ENCODE measurements at places on chromosomes 3 and 15. TPM values are rescaled to one million over a fixed set of nuclear protein-coding genes. Genes with fewer than 3 reads are reported as not detected.

Gene XCR1
- not detected for total RNA-seq

DNA sequence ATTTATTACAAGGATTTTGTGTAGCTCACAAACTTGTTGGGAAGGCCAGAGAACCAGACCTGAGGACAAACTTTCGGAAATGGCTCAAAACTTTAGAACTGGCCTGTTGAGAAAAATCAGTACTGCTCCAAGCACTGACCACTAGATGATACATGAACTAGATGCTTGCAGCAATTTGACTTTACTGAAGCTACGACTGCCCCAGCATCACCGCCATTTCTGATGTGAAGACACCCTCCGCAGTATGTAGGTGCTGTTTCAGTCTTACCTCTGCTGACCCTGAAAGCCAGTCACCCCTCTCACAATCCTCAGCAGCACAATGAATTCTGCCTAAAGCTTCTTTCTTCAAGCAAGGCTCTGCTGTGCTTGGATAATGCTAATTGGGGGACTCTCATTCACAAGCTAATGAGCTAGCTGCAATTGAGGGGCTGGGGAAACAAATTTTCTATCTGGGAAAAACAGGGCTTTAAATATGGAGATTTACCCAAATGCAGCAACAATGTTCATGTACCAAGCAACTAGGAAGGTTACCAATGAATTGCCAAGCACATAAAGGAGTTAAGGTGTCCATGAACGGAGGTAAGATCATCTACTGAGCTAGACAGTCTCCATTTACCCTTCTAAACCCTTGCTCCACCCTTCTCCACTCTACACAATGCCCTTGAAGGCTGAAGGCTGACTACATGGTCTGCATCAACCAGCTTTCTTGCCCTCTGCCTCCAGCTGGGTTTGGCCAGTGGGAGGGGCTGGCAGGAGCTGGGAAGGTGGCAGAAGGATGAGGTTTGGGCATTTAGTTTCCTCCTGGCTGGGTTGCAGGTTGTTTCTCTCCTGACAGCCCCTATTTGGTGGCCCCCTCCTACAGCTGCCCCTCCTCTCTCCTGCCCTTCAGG, 53.2 kb upstream of the FSTL1 start:
- DNase-seq, result no peak
- peaks cover 12% of the 10 kb centered on the region for H3K4me1 ChIP-seq
- no peaks in the 10 kb centered on the region for H3K36me3 ChIP-seq

Gene TERC
- 220 TPM for total RNA-seq

- H3K4me1 ChIP-seq, result peaks cover 2% of the 10 kb centered on the region
- H3K4me3 ChIP-seq, result no peak overlapping the region
- no peak overlapping the region for H3K27ac ChIP-seq
- H3K27me3 ChIP-seq, result no peaks in the 10 kb centered on the region
- H3K36me3 ChIP-seq, result no peaks in the 10 kb centered on the region
Measured at GRCh38 chr3:47794544-47794943, 8.4 kb upstream of the DHX30 start.

DNA sequence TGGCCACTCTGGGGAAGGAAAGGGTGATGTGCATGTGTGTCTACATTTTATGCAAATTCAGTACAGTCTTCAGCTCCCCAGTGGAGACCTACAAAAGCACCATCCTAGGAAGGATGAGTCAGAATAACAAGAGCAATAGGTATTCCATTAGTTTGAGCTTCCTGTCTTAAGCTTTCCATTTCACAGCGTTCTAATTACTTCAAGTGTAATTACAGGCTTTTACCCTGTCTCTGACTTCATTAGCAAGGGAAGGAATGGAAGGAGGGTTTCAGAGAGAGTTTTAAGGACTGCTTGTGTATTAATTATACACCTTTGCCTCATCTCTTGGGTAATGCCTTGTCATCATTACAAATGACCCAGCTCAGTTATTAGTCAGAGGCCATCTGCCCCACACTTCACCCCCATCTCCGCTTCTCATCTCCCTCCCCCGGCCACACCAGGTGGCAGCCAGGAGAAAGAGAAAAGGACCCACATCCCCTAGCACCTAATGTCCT, 202.8 kb upstream of the MRPL3 start:
- H3K27me3 ChIP-seq, result no peaks in the 10 kb centered on the region
- no peaks in the 10 kb centered on the region for H3K4me1 ChIP-seq
- no peak overlapping the region for H3K4me3 ChIP-seq
- H3K27ac ChIP-seq, result no peak overlapping the region
- DNase-seq, result no peak

DNA sequence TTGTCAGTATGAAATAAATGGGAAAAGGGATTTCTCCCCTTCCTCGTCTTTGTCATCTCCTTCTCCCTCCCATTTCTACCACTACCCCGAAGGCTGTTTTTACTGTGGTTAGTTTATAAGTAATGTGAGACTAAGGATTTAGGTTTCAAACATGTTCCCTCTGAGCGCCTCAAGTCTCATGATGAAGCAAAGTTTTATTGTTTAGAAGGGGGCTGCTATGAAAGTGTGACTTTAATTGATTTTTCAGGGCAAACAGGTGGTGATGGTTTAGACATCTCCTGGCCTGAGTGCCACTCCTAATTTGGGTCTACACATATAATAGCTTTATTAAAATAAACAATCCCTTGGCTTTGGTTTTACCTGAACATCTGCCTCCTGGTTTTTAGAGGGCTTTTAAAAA, 185.5 kb downstream of the MCTP2 start:
- DNase-seq, result no peak
- H3K4me3 ChIP-seq, result no peak overlapping the region
- H3K4me1 ChIP-seq, result no peaks in the 10 kb centered on the region
- no peaks in the 10 kb centered on the region for H3K36me3 ChIP-seq
- no peaks in the 10 kb centered on the region for H3K27me3 ChIP-seq

Gene IGSF10
- 0.41 TPM for total RNA-seq

GRCh38 chr3:65483480-65483879, 555.2 kb downstream of the MAGI1 start:
- DNase-seq, result peak; percentile 83
- H3K4me1 ChIP-seq, result peaks cover 48% of the 10 kb centered on the region
- no peaks in the 10 kb centered on the region for H3K27me3 ChIP-seq
- H3K27ac ChIP-seq, result no peak overlapping the region
- H3K36me3 ChIP-seq, result no peaks in the 10 kb centered on the region

Gene C15orf62
- 0.66 TPM for total RNA-seq

GRCh38 chr3:42728056-42728455, 25.5 kb upstream of the HHATL start:
- H3K4me1 ChIP-seq, result no peaks in the 10 kb centered on the region
- H3K27me3 ChIP-seq, result no peaks in the 10 kb centered on the region

Gene TNFAIP8L3
- total RNA-seq, result 6.1 TPM

DNA sequence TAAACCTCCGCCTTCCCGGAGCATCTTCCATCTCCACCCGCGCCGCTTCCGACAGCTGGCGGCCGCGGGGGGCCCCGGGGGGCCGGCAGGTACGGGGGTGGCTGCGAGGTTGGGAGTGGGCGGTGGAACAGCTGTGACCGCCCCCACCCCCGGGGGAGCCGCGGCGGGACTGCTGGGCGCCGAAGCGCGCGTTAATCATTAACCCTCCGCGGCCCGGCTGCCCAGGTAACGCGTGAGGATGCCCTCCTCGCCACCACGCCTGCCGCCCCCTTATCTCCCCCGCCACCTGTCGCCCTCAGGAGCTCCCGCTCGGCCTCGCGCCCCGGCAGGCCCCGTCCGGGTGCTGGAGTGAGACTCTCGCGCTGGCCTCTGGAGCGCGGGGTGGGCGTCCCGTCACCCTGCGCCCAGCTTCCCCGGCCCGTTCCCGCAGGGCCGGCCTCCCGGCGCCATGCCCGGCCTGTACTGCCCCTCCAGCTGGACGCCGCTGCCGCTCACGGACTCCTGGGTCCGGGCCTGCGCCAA, 757 bp downstream of the VWA5B2 start:
- H3K4me3 ChIP-seq, result peak overlapping the region; percentile 36
- no peaks in the 10 kb centered on the region for H3K36me3 ChIP-seq
- no peaks in the 10 kb centered on the region for H3K4me1 ChIP-seq
- no peak overlapping the region for H3K27ac ChIP-seq
